ENCODE measurements at places on chromosomes 3 and 15.

DNA sequence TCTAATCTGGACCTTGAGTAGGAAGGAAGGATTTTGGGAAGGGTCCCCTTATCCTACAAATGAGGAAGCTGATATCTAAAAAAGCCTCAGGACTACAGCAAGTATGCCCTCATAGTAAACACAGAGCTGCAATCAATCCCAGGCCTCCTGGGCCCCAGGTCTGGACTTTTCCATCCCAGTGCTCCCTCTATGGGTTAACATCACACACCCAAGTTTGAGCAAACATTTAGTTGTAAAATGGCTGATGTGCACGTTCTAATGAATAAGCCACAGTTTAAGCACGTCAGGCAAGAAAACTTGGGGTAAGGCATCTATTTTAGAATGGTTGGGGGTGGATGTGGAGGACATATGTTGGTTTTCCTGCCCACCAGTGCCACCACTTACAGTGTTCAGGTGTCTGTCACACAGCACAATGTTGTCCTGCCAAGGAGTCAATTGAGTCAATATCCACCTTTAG lies 44.3 kb upstream of the UBE2E1 start:
- no peak for DNase-seq

GRCh38 chr3:98540346-98540745 lies 8.6 kb downstream of the GPR15 start:
- no peak for DNase-seq

- DNase-seq: no peak
Observed at GRCh38 chr3:16817197-16817596, 67.6 kb upstream of the PLCL2 start.

DNA sequence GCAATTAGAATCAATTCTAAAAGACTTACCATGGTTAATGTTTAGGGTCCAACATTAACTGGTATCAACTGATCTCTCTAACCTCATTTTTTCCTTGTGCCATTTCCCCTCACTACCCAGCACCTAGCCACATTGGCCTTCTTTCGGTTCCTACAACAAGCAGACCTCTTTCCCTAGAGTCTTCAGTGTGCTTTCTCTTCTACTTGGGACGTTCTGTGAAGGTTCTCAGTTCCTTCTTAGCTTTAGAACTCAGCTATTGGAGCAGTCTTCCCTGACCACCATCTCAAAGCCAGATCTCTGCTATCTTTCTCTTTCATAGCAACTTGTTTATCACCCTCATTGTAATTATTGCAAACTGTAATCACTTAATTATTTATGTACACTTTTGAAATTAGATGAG lies 31.5 kb upstream of the MINDY4B start:
- DNase-seq: no peak

DNA sequence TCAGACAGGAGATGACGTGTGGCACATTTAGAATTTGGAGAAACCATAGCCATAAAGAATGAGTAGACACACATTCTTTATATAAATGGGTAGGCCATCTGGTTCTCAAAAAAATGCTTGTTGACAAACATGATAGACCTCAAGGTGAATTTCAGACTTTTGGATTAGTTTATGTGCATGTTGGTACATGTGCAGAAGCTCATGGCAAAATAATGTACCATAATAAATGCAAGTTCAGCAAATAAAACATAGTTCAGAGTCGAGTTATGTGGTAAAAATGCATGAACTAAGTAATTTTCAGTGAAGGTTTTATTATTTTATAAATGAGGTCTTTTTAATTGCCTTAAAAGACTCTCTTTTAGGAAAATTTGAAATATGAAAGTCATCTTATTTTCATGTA lies 24.6 kb downstream of the EEFSEC start:
- DNase-seq: no peak

DNA sequence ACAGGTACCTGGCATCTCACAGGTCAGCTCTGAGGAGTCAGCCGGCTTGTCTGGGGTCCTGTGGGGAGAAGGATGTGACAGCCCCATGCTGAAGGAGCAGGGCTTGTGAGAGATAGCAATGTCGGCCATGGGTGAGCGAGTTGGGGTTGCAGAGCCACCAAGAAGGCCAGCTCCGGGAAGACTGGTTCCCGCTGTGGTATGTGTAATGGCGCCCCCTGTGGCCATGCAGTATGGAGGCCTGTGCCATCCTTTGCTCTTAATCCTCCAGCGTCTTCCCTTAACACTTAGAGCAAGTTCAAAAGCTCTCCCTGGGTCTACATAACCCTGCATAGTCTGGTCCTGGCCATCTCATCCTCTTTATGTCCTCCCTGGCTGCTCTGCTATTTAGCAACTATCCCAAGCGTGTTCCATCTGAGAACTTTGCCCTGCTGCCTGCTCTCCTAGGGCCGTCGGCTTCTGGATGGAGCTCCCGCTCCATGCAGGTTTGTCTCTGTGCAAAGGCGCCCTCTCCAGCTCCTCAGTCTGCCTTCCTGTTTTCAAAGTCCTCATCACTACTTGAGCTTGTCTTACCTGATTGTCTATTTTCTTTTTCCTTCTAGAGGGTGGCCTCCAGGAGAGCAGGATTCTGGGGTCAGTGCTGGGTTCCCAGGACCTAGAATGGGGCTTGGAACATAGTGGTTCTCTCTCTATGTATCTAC lies 40.8 kb upstream of the IQCF6 start:
- DNase-seq: no peak

DNA sequence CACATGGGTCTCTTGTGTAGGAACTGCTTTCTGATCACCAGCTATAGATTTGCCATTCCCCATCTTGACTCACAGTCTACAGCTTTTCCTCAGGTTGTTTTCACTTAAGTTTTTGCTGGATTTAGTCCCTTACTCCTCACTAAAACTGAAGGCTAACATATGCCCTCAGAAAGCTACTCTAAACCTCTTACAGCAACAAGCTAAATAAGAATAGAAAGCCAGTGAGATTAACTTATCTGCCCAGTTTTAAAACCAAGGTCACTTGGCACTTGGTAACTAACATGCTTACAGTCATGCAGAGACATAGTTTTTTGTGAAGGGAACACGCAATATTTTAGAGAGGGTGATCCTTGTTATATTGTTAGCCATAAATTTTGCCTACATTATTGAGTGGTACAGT lies at the start of gene GUCA1C:
TSS of gene GUCA1C (minus strand) at position 180 of the 400 bp plus-strand sequence. CDS start at position 63, 117 bp downstream.
- DNase-seq: no peak

- no peak for DNase-seq
Observed at GRCh38 chr3:31369637-31370379, 162.9 kb upstream of the STT3B start.

DNA sequence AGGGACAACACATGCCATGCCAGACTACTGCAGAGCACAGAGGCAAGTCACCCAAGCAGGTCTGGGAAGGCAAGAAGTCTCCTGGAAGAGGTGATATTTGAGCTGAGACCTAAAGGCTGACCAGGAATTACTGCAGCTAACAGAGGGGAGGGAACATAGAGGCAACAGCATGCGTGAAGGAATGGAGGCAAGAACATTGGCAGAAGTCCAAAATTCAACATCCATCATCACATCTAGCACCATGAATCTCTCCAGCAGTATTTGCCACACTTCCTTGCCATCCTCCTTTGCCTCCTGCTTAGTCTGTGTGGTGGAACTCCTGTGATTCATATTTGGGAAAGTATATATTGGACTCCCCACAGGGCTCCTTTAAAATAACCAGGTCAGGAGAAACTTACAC lies 870 bp upstream of the TSEN2 start:
- no peak for DNase-seq

GRCh38 chr3:62500556-62501288 lies 127.4 kb upstream of the FEZF2 start:
- no peak for DNase-seq

- DNase-seq: no peak
Observed at GRCh38 chr3:59473636-59474035, 423.8 kb upstream of the CFAP20DC start.

DNA sequence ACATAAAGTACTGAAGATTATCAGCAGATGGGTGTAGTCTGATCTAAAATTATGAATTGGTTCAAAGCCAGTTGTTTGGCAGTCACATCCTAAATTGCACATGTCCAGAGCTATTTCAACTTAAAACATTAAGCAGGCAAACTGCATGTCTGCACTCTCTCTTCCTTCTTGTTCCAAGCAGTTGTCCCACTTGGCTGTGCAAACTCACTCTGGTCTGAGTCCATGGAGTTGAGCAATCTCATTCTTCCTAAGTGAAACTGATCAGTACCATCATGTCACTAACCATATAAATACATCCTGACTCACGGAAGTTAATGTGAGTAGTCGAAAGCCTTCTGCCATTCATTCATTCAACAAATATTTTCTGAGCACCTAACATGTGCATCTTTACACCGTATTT lies 353.0 kb downstream of the ROBO1 start:
- DNase-seq: no peak

DNA sequence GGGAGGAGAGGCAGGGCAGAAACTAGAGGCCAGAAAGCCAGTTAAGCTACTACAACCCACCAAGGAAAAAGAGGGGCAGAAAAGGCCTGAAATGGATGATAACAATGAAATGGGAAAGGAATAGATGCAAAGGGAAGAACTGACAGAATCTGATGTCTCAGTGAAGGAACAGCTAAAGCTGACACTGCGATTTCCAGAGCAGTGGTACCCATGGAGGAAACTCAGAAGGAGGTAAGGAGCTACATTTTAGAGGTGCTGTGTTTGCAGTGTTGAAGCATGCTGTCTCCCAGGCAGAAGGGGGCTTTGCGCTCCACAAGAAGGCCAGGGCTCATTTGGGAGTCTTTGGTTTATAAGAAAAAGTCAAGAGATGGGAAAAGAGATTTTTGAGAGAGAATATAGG lies 38.0 kb downstream of the ZBTB38 start:
- no peak for DNase-seq

Data from CD4-positive, alpha-beta T cell treated with Interleukin-4 for 1 hour (primary cell).